ENCODE measurements at places on chromosomes 16 and 17.

- DNase-seq = no peak
Observed at GRCh38 chr17:74332017-74332650, 6.1 kb downstream of the KIF19 start.

- no peak for DNase-seq
Observed at GRCh38 chr17:63519972-63520882, 2.9 kb upstream of the KCNH6 start.

GRCh38 chr16:86664522-86665318, 86.4 kb downstream of the FOXL1 start:
- DNase-seq = no peak

DNA sequence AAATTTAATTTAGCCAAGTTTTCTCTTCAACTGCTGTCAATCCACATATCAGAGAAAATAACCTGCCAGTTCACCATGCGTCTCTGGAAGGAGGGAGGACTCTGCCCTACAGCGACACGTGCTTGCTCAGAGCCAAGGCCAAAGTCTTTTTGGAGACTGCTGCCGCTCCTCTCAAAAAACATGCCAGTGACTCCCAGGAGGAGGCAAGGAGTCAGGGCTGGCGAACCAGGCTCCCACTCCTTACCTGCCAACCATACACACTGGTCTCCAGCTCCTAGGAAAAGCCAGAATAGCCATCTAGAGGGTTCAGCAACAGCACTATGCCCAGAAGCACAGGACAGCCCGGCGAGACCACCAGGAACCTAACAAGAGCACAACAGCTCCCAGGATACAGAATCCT, 73.0 kb downstream of the ANKRD11 start:
- DNase-seq = no peak

DNA sequence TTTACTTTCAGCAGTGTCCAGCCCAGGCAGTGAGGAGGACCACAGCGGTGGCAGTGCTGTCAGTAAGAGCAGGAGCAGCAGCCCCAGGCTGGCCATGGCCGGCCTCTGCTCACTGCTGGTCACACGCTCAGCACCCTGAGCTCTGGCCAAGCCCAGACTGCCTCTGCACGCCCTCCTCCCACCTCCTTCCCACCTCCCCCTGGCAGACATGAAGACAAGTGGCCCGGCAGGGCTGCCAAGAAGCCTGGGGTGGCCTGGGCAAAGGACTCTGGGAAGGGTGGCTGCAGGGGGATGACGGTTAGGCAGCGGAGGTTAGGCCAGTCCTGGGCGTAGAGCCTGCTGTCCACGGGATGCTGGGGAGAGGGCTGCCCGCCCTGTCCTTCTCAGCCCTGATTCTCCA, at the start of gene C16orf89:
Gene C16orf89, minus strand, starts transcription at position 144 of the 400 bp plus-strand sequence. Its CDS starts 48 bp downstream, at position 96.
- DNase-seq = no peak

Data from activated CD4-positive, CD25-positive, alpha-beta regulatory T cell (primary cell).